Ascending aorta (tissue), 2 donors: ENCODE measurements at places on chromosomes 16 and 17.

GRCh38 chr16:30874244-30874820 is 19.5 kb downstream of the BCL7C start:
- H3K4me3 ChIP-seq, result peak overlapping the region; percentile 69
- H3K36me3 ChIP-seq, result no peaks in the 10 kb centered on the region
- DNase-seq, result no peak
- no peaks in the 10 kb centered on the region for H3K27me3 ChIP-seq

GRCh38 chr17:10661437-10661836 is 4.3 kb upstream of the MYH3 start:
- H3K27ac ChIP-seq, result no peak overlapping the region
- H3K36me3 ChIP-seq, result no peaks in the 10 kb centered on the region
- no peak for DNase-seq
- no peak overlapping the region for H3K4me3 ChIP-seq

GRCh38 chr16:85430523-85431421 is 182.3 kb upstream of the GSE1 start:
- no peak overlapping the region for H3K4me3 ChIP-seq
- no peaks in the 10 kb centered on the region for H3K27me3 ChIP-seq
- peaks cover 2% of the 10 kb centered on the region for H3K4me1 ChIP-seq
- DNase-seq, result no peak
- no peaks in the 10 kb centered on the region for H3K36me3 ChIP-seq

DNA sequence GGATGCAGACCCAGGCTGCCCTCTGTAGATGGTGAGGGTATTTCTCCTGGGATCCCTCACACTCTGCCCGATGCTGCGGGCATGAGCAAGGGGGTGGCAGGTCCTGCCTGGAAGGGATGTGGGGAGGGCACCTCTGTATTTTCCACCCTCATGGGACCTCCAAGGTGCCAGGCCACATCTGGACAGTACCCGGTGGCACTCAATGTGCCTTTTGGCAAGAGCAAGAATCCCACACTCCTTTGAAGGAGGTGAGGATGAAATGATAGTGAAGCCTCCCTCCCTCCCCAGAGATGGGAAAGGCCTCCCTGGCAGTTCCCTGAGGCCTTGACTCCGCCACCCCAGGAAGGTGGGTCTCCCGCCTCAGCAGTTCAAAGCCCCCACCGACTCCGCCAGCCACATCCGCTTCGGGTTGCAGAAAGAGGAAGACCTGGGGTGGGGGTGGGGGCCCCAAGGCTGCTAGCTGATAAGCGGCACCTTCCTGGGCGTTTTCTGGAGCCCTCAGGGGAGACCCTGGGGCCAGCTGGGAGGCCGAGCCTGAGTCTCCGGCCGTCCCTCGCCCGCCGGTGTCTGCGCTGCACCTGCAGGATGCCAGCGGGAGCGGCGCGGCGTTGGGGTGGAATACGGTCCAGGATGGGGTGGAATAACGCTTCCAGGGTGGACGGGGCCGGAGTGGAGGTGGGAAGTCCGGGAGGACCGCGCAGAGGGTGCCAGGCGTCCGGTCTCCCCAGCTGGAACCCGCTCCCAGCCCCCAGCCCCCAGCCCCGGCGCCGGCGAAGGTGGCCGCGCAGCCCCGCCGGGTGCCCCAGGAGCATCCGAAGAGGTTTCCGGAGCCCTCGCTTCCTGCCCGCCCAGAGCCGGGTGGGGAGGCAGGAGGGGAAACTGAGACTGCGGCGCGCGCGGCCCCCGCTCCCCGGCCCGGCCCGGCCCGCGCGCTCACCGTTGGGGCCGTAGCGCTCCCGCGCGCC is 718 bp downstream of the ATP2A3 start:
- H3K36me3 ChIP-seq, result no peaks in the 10 kb centered on the region
- H3K4me3 ChIP-seq, result peak overlapping the region; percentile 71
- H3K4me1 ChIP-seq, result peaks cover 10% of the 10 kb centered on the region
- H3K27ac ChIP-seq, result peak overlapping the region; percentile 12
- H3K27me3 ChIP-seq, result no peaks in the 10 kb centered on the region

GRCh38 chr17:8614988-8615387 is 15.5 kb downstream of the MYH10 start:
- peaks cover 38% of the 10 kb centered on the region for H3K4me1 ChIP-seq
- peak overlapping the region; percentile 50 for H3K4me3 ChIP-seq
- H3K36me3 ChIP-seq, result peaks cover 13% of the 10 kb centered on the region
- DNase-seq, result no peak
- peak overlapping the region; percentile 2 for H3K27ac ChIP-seq

DNA sequence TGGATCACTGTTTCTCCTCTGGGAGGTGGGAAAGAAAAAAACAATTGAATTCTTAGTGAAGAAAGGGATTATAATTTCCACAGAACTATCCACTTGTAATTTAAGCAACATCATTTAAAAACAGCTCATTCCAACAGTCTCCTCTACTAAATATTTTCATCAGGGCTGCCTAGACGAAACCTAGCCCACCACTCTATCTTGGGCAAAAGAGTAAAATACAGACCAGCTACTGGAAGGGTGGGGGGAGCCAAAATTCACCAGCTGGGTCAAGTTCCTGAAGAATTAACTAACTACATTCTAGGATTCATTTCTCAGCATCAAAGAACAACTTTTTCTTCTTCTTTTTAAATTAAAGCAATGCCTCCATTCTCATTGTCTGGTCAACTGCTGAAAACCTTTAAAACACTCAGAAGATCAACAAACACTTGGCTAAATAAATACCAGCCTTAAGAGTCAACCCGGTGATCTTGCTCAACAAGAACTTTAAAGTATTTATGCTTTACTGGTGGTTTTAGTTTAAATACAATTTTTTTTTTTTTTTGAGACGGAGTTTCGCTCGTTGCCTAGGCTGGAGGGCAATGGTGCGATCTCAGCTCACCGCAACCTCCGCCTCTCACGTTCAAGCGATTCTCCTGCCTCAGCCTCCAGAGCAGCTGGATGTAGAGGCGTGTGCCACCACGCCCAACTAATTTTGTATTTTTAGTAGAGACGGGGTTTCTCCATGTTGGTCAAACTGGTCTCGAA is 25.2 kb downstream of the KANSL1 start:
- H3K27me3 ChIP-seq, result no peaks in the 10 kb centered on the region
- no peak overlapping the region for H3K4me3 ChIP-seq
- H3K27ac ChIP-seq, result no peak overlapping the region
- DNase-seq, result no peak
- H3K4me1 ChIP-seq, result peaks cover 53% of the 10 kb centered on the region
